ENCODE measurements at places on chromosomes 1 and 21. TPM values are rescaled to one million over a fixed set of nuclear protein-coding genes. Genes with fewer than 3 reads are reported as not detected.
A peak's percentile ranks its signal among the peaks of the same experiment; 100 is the strongest.

- no peaks in the 10 kb centered on the region for H3K36me3 ChIP-seq
- DNase-seq, result no peak
- no peaks in the 10 kb centered on the region for H3K27me3 ChIP-seq
- H3K4me1 ChIP-seq, result peaks cover 3% of the 10 kb centered on the region
Observed at GRCh38 chr1:6014130-6014999, 22.1 kb upstream of the NPHP4 start.

GRCh38 chr1:33517596-33518250 is 45.3 kb downstream of the ZSCAN20 start:
- H3K27ac ChIP-seq, result no peak overlapping the region
- H3K27me3 ChIP-seq, result no peaks in the 10 kb centered on the region
- H3K4me3 ChIP-seq, result no peak overlapping the region
- peaks cover 3% of the 10 kb centered on the region for H3K36me3 ChIP-seq
- DNase-seq, result no peak

DNA sequence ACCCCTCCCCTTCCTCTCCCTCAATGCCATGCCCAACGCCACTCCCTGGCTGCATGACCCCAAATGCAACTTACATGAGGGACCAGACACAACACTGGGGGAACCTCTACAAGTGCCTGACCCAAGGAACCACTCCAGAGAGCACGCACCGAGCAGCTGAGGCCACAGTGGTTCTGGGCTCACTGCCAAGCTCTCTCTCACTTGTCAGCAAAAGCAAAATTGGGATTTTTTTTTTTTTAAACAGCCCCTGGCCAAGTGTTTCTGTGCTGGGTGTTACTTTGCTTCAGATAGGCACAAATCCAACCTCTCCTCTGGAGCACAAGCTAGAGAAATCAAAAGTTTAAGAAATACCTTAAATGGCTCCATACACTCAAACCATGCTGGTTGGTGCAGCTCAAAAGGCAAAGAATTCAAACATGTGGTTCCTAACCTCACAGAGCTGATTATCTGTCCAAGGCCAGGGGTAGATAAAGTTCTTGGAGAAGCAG is 363.0 kb downstream of the SETD4 start:
- H3K4me1 ChIP-seq, result peaks cover 5% of the 10 kb centered on the region
- no peaks in the 10 kb centered on the region for H3K36me3 ChIP-seq
- DNase-seq, result peak; percentile 35
- no peak overlapping the region for H3K27ac ChIP-seq
- peaks cover 9% of the 10 kb centered on the region for H3K27me3 ChIP-seq

DNA sequence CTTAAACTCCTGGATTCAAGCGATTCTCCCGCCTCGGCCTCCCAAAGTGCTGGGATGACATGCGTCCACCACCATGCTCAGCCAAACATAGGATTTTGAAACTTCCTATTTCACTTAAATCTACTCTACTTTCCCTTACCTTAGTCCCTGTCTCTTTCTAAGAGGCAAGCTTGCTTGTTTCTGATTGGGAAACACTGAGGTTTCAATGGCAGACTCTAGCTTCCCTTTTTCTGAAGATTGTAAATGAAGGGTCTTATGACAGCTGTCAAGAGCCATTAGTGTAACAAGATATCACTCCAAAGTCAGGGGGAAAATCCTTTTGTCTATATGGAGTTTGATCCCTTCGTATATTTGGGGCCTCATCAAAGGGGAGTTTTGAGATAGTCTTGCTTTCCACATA is 23.5 kb upstream of the LMO4 start:
- no peaks in the 10 kb centered on the region for H3K4me1 ChIP-seq
- H3K36me3 ChIP-seq, result no peaks in the 10 kb centered on the region
- H3K4me3 ChIP-seq, result no peak overlapping the region
- DNase-seq, result no peak

ZNF683 gene
- total RNA-seq, result not detected

GRCh38 chr21:41761934-41762635 is 4.8 kb downstream of the RIPK4 start:
- no peak overlapping the region for H3K27ac ChIP-seq
- H3K36me3 ChIP-seq, result no peaks in the 10 kb centered on the region
- no peak overlapping the region for H3K4me3 ChIP-seq
- H3K27me3 ChIP-seq, result peaks cover 24% of the 10 kb centered on the region
